ENCODE measurements at places on chromosomes 6 and 20.

GRCh38 chr20:54474866-54475265, 527 bp upstream of the DOK5 start:
- no peak for DNase-seq

DNA sequence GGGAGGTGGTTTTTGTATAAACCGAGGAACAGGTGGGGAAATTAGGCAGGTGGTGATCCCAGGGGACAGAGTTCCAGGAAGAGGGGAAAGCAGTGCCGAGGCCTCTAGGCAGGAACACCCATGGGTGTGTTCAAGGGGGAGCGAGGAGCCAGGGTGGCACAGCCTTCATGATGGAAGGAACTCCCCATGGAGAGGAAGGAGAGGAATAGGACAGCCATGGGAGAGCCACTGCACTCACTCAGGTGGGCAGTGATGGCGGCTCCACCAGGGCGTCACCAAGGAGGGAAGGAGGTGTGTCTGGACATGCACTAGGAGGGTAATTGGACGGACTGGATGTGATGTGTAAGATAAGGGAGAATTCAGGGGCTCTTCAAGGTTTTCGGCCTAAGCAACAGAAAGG, 98.2 kb downstream of the THBS2 start:
- DNase-seq = no peak

DNA sequence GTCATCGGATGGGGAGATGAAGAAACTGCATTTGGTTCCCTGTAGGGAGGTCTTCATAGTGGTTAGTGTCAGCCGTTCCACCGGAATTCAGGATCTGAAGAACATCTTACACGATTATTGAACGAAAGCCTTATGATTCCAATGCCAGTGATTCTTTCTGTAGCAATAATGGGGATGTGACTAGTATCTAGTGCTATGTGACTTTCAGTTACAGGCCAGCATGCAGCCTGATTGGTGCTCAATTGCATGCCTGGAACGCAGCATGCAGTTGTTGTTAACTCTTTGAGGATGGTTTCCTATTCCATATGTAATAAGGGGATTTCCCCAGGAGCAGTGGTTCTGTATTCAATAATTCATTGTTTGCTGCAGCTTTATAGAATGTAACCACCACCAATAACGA, 71.6 kb upstream of the SLC22A1 start:
- no peak for DNase-seq

DNA sequence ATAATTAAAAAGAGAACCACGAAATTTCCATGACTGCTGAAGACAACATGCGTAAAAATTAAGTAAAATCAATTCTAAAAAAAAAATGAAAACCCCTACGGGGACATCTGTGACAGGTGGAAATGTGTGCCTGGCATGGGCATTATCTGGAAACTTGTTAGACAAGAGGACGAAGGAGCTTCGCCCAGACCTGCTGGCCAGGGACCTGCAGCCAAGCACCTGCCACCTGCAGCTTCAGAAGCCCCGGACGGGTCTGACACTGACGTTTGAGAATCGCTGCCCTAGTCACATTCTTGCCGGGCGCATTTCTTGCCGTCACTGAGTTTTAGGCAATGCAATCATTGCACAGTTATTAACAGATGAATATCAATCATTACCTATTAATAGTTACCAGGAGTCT, 140.3 kb downstream of the SMOC2 start:
- DNase-seq = no peak

GRCh38 chr6:3325210-3325609, 66.5 kb downstream of the PSMG4 start:
- no peak for DNase-seq

DNA sequence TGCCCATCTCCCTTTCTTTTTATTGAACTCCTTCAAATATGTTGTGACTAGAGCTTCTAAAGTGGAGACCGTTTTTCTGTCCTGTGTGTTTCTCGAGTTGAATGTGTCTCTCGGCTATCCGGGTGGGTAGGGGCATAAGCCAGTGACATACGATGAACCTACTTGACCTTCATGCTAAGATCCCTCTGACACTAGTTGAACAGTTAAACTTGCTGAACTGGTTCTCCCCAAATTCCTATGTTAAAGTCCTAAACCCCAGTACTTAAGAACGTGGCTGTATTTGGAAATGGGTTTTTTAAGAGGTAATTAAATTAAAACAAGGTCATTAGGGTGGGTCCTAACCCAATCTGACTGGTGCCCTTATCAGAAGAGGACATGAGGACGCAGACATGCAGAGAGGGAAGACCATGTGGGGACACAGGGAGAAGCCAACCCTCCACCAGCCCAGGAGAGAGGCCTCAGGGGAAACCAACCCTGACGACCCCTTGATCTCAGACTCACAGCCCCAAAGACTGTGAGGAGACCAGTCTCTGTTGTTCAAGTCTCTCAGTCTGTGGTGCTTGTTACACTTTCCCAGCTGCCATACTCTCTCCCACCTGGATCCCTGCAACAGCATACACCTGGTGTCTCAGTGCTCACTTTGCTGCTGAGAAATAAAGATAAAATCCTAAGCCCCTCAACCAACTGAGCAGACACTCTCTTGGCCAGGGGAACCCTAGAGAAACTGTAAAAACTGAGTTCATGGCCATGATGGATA, 208.4 kb downstream of the MYLK4 start:
- DNase-seq = no peak
